ENCODE measurements at places on chromosomes 5 and 9.

DNA sequence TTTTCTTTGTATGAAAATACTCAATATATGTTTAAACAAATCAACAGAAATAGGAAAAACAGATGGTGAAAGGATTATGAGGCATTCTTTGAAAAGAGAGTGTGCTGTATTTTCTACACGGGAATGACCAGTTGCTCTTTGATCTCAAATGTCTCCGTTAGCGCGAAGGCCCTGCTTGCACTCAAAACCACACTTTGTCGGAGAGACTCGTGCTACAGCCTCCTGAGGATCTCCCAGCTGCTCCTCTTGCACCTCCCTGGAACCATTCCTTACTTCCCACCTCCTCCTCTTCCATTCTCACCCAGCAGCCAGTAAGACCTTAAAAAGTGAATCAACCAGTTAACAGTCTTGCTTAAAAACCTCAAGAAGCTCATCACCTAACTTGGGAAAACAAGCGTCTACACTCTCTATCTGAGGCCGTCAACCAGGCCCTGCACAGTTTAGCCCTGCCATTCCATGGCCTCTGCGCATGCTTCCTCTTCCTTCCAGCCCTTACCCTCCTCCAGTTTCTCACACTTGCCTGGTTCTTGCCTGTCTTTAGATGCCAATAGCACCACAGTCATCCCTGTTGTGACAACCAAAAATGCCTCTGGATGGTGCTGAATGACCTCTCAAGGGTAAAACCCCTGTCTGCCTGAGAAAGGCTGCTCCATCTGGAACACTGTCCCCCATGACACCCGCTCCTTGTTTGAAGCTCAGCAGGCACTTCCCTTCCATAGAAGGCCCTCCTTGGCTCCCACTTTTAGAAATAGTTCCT is 594.7 kb upstream of the WWC1 start:
- no peak for DNase-seq

GRCh38 chr5:59178071-59178470 is 595.2 kb downstream of the RAB3C start:
- DNase-seq: no peak

- no peak for DNase-seq
Measured at GRCh38 chr9:90858457-90858901, 56.9 kb downstream of the SYK start.

DNA sequence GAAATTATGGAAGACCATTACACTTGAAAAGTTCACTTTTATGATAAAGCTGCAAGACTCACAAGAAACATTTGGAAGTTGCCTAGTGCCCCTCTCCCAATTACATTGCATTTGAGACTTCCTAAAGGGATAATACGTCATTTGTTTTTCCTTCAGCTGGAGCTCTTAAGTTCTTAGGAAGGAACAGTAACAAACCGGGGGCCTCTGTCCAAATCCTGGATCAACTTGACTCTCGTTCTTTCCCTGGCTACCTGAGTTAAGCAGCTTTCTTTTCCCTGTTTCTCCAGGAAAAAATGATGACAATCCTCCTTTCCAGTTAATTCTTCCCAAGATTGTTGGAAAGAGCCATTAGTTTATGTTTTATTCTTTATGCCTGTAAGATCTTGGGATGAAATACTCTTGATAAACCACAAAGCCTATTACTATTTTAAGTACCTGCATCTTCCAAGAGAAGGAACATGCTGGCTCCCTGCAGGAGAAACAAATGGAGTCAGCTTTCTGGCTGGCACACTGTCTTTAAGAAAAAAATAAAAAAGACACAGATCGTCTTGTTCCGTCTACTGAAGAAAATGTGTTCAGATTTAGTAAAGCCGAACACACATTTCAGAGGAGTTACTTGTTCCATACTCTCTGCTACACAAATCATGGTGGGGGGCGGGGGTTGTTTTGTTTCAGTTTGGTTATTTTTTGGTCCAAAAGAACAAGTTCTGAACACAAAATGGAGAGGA is 297.9 kb downstream of the EFNA5 start:
- DNase-seq: no peak
